Colonic mucosa (tissue), 4 donors: ENCODE measurements at places on chromosomes 16 and 17.

GRCh38 chr17:57667461-57667923 is 77.6 kb downstream of the CCDC182 start:
- DNase-seq: peak; percentile 9

DNA sequence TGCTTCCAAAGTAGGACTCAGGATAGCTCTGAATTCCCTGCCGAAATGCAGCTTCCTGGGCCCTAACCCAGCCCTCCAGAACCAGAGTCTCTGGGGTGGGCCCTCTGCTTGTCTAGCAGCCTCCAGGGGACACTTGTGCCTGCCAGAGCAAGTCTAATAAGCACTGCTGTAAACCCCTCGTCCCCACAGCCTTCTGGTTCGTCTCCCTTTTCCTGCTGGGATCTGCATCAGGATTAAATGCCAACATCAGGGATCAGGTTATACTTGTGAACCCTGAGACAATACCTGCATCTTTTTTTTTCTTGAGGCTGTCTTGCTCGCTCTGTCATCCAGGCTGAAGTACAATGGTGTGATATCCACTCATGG is 282.0 kb downstream of the SEC14L1 start:
- no peak for DNase-seq

DNA sequence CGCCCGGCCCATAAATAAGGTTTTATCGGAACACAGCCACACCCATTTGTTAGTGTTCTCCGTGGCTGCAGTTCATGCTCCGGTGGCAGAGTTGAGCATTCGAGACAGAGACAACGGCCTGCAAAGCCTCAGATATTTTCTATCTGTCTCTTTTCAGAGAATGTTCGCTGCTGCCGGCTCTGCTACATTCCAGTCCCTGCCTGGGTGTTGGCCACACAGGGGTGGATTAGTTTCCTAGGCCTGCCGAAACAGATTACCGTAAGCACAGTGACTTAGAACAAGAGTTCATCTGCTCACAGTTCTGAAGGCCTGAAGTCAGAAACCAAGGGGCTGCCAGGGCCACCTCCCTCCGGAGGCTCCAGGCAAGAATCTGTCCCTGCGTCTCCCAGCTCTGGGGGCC is 19.1 kb upstream of the GSG1L start:
- no peak for DNase-seq

DNA sequence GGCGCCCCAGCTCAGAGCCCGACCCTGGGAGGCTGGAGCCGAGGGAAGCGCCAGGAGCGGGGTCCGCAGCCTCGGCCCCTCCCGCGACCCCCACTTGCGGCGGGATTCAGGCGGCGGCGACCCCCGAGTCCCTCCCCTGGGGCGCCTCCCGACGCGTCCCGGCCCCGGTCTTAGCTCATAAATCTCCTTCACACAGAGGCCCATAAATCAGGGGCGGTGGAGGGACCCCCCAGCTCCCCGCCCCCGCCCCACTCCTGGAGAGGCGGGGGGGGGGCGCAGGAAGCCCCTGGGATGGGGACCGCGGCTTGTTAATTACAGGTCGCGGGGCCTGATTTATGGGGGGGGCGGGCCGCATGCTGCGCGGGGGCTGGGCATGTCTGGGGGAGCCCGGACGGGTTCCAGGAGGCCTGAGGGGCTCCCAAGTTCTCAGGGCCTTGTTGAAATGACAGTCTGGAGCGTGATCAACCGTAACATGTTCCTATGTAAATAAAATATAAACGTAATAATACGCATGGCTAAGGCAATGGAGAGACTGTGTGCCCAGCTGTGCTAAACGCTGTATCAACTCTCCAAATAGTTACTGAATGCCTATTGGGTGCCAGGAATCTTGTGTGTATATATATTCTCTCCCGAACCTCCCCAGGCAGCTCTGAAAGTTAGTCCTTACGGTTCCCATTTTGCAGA is 10.0 kb upstream of the BHLHA9 start:
- no peak for DNase-seq

- DNase-seq: peak; percentile 52
Measured at GRCh38 chr16:85607321-85607765, 5.8 kb upstream of the GSE1 start.

DNA sequence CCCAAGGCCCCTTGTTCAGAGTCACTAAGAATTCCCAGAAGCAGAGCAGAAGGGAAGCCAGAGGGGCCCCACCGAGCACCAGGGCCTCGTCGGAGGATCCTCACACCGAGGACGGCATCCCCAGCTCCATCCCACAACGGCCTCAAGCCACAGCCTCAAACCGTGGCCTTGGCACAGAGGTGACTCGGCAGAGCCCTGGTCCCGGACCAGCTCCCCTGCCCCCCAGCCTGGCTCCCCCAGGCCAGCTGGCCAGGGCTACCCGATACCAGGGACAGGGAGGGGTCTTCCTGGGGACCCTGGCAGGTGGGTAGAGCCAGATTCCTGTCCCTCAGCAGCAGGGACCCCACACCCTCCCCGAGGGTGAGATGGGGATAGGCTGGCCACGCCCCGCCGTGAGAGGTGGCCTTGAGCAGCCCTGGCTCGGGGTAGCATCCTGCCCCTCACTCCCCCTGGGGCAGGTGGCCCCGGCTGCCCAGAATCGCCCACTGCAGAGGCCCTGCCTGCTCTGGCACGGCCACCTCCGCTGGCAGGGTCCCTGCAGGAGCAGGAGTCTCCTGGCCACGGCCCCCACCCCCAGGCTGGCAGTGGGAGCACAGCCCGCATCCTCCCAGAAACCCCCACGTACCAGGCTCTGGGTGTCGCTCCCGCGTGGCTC is 5.6 kb upstream of the PVALEF start:
- DNase-seq: no peak

- no peak for DNase-seq
Measured at GRCh38 chr16:73179705-73180331, 131.9 kb upstream of the ZFHX3 start.

DNA sequence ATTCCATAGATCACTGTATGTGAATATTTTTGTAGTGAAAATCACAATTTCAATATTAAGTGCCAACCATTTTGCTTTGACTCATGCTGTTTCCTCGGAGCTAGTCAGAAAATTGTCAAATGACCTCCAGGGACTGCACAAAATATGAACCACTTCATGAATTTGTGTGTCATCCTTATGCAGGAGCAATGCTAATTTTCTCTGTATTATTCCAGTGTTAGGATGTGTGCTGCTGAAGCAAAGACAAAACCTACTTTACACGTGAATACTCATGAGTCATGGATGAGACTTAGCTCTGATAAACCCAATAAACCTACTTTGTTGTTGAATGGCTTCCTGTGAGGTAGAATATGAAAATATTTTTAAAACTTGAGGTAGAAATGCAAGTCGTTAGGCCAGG is 65.2 kb downstream of the SHCBP1 start:
- no peak for DNase-seq

GRCh38 chr17:38900978-38901656 is 24.3 kb upstream of the LASP1NB start:
- DNase-seq: no peak
